ENCODE measurements at places on chromosomes 6 and 20. TPM values are rescaled to one million over a fixed set of nuclear protein-coding genes. Genes with fewer than 3 reads are reported as not detected.

- DNase-seq = no peak
These were observed 21.9 kb downstream of the SLC17A5 start for GRCh38 chr6:73631849-73632248.

Gene TRAPPC3L
- total RNA-seq = not detected

- no peak for DNase-seq
These were observed 58.7 kb upstream of the PHACTR1 start for GRCh38 chr6:12657884-12658283.

- no peak for DNase-seq
These were observed 9.4 kb upstream of the STX11 start for GRCh38 chr6:144140867-144141266.

DNA sequence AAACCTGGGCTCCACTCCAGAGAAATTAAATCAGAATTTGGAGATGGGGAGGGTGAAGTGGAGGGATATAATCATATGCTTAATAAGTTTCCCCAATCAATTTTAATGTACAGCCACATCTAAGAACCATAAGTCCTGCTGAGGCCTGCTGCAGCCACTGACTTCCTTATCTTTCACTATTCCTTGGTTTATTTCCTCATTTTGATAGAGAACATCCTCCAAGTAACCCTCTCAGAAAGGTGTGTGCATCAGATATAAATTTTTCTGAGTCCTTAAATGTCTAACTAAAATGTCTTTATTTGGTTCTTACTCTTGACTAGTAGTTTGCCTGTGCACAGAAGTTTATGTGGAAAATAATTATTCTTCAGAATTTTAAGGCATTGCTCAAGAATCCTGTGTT is 23.7 kb upstream of the SIRT5 start:
- DNase-seq = no peak

DNA sequence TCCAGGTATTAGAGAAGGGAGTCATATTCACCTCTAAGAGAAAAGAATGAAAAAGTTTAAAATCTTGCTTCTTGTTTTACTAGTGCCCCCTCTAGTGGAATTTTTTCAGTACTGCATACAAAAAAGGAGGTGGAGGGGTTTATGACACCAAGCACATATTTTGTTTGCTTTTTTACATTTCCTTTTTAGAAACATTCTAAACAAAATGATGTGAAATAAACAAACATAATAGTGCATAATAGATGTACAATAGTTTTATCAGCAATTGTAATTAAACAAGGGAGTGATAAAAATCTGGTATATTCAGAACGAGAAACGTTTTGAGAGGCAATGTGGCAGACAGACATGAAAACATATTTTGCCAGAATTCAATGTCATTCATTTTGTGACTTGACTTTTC is 111.0 kb upstream of the TFAP2D start:
- DNase-seq = peak; percentile 74

Gene NKX2-2
- total RNA-seq = not detected

Gene EFCAB8
- total RNA-seq = not detected

DNA sequence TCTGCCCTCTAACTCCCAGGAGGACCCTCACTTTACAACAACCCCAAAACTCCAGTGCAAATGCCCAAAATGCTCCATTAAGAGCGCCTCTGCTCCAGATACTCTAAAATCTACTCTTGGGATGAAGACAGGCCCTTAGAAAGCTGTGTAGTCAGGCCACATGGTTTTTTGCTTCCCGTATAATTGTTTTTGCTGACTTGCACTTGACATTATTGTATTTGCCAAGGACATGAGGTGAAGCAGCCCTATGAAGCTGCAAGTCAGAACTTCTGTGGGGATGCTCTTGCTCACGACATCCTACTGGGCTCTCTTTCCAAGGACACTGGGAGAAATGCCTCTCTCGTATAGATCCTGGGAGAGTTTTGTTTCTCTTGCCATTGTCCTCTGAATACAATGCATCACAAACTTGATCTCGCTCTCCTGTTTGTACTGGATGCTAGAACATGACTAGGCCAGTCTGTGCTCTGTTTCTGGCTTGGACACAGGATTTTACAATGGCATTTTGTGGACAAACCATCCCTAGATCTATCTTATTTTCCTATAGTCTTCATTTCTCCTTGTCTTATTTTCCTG is 177.2 kb upstream of the DTNBP1 start:
- no peak for DNase-seq

- peak; percentile 21 for DNase-seq
These were observed 494.7 kb upstream of the MARCKS start for GRCh38 chr6:113362301-113363047.

- DNase-seq = no peak
These were observed 24.1 kb downstream of the CARMIL1 start for GRCh38 chr6:25303254-25303653.

Gene DEFB132
- not detected for total RNA-seq

- peak; percentile 83 for DNase-seq
These were observed 218.2 kb downstream of the OR2B2 start for GRCh38 chr6:27693766-27694546.

- peak; percentile 32 for DNase-seq
These were observed 89.4 kb downstream of the ECT2L start for GRCh38 chr6:138885156-138885819.

DNA sequence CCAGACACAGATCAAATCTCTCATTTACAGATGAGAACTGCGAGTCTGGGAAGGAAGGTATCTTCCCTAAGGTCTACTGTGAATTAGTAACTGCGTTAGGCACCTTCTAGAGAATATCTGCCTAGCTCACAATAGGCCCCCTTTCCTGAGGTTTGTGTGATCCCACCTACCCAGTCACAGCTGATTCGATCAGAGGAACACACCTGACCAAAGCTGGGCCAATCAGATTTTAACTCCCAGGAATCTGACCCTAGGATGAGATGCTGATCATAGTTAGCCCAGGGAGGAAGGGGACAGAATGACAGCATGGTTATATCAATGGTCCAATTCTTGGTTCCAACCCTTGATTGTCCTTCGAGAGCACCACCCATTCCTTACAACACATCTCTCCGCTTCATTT is 7.4 kb upstream of the CCDC167 start:
- DNase-seq = peak; percentile 53

Gene IYD
- total RNA-seq = not detected

Gene PHACTR1
- 11.7 TPM for total RNA-seq

- DNase-seq = no peak
These were observed 117.0 kb downstream of the PHACTR3 start for GRCh38 chr20:59721386-59721785.

GRCh38 chr6:82166493-82166892 is 81.1 kb downstream of the IBTK start:
- no peak for DNase-seq

GRCh38 chr6:89501753-89502152 is 68.8 kb downstream of the ANKRD6 start:
- DNase-seq = no peak

Gene FAM162B
- total RNA-seq = 6.3 TPM

DNA sequence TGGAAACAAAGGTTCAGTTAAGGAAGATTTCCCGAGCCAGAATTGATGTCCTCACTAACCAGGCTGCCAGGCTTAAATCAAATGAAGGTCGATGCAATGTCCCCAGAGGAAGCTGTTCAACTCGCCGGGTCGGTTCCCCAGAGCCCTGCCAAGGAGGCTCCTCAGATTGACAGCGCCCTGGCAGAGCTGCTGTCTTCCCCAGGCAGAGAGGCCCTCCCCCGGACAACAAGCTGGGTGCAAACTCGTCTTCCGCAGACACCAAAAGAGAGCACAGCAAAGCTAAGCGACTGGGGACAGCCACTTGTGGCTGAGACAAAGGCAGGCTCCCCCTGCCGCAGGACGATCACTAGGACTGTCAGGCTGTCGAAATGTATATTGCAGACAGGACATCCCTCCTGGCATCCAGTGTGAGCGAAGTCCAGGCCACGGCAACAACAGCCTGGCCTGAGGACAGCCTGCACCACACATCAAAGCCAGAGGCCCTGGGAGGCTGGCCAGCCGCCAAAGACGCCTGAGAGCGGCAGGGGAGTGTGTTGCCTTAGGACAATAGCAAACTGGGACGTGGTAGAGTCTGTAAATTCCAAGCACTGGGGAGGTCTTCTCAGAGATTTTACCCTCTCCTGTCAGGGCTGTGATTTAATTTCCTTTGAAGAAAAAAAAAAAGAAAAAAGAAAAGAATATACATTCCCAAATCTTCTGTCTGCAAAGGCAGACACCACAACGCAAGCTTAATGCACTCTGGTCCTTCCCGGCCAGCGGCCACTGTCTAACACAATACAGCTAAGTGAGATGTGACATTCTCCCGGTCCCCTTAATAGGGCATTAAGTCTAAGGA is 99.1 kb downstream of the HIVEP2 start:
- DNase-seq = peak; percentile 77

- peak; percentile 85 for DNase-seq
These were observed 42.7 kb upstream of the GCNT2 start for GRCh38 chr6:10478187-10479040.

- DNase-seq = no peak
These were observed 15.9 kb upstream of the KCNK16 start for GRCh38 chr6:39338397-39338796.

GRCh38 chr20:44170816-44171410 is 16.1 kb downstream of the JPH2 start:
- DNase-seq = no peak

DNA sequence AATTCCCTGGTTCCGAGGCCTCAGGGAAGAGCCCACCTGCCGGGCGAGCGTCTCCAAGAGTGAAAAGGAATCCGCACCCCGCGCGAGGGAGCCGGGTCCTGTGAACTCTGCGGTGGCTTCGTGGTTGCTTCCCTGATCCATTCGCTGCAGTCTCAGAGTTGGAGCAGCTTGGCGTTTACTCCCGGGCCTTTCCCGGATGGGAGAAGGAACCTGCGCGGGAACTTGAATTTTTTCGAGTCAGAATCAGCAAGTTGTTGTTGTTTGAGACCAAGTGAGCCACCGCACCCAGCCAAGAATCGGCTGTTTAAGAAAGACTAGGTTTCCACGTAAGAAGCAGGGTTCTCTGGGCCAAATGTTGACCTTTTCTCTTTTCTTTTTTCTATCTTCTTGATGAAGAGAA is 12.9 kb downstream of the PRSS16 start:
- DNase-seq = peak; percentile 77

GRCh38 chr6:128007658-128008057 is 106.8 kb upstream of the THEMIS start:
- no peak for DNase-seq
